ENCODE measurements at places on chromosomes 7 and 10.

GRCh38 chr7:91596287-91596686 lies 284.2 kb downstream of the MTERF1 start:
- DNase-seq = no peak

GRCh38 chr10:22606164-22606614 lies 108.2 kb downstream of the PIP4K2A start:
- DNase-seq = peak; percentile 73

DNA sequence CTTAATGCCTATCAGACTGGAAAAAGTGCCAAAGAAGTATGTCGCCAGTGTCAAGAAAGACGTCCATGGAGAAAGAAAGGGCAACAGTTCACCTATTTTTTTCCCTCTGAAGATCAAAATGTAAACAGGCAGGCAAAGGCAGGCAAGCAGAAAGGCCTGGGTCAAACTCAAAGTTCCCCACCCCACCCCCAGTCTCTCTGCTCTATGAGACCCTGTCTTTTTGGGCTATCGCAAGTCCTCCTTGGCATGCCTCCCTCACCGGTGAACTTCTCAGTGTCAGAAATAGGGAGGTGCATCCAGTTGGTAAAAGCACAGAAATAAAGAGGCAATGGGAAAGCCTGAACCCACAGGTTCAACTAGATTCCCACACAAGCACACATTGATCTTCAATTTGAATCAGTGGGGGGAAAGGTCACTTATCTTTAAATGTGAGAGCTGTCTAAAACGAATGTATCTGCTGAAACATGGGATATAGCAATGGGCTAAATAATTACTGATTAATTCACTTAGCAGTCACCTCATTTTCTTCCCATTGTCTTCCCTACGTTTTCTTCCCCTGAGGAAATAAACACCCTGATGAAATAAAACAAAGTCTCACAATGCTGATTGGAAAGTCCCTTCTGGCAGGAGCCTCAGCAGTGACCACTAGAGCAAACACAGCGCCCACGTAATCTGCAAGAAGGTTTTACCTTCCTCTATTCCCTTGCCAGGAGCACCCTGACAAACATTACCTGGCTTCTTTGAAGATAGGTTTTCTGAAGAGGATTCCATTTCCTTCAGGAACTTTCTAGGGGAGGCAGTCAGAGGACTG lies 31.1 kb downstream of the JAZF1 start:
- DNase-seq = no peak

- DNase-seq = no peak
Measured at GRCh38 chr7:16170671-16171070, 250.7 kb downstream of the CRPPA start.

DNA sequence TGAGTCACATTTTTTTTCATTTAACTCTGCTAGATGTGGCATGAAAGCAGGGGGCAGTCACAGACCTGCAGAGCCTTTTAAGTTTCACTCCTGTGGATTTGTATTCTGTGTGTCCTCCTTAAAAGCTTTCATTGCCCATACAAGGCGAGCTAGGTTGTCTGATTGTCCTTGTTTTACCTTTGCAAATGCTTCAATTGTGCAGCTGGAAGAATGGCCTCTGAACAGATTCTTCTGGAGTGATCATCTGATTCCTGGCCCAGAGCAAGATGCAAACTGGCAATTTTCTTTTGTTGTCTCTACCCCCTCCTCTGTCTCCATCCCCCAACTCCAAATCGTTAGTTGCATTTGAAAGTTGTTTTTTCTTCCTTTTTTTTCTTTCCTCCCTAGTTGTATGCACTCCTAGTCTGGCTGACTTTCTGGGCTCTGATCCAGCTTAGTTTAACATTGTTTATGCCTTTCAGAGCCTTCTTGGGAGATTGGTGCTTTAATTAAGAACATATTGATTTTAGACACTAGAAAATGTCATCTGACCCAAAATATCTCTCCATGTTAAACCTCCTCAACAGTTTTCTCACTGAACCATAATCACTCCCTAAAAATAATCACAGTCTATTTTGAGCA lies 150.2 kb downstream of the REEP3 start:
- DNase-seq = no peak

DNA sequence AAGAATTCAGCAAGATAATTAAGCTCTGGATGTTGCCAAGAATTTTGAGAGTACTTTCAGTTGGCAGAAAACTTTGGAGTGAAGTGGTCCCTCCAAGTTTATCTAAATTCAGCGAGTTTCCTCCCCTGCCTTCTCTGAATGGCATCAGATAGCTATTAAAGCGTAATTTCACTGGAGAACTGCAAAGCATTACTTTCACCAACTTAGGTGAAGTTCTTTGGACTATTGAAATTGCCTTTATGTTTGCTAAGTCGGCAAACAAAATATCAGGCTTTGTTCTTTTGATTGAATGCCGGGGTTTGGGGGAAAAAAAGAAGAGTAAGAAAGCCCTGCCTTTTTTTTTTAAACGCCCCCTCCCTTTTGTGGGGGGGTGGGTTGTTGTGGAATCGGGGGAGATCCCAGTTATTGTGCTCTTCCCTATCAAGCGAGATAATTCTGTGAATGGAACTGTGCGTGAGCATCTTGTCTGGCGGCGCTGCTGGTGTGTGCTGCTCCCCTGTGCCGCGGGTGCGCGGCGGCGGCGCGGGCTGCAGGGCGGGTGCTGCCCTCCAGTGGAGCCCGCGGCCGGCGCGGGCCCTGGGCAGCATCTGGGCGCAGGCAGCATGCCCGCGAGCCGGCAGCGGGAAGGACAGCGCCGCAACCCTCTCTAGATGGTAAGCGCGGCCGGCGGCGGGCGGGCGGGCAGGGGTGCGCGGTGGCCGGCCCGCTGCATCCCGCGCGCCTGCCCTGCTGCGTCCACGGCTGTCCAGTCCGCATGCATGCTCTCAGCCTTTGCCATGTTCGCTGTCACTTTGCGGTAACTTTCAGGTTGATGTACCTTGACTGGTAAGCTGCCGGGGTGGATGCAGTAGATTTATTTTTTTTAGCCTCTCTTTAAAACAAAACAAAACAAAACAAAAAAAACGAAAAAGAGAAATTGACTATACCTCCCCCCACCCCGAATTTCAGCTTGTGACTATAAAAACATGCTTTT lies 176.5 kb downstream of the TCF7L2 start:
- peak; percentile 32 for DNase-seq

DNA sequence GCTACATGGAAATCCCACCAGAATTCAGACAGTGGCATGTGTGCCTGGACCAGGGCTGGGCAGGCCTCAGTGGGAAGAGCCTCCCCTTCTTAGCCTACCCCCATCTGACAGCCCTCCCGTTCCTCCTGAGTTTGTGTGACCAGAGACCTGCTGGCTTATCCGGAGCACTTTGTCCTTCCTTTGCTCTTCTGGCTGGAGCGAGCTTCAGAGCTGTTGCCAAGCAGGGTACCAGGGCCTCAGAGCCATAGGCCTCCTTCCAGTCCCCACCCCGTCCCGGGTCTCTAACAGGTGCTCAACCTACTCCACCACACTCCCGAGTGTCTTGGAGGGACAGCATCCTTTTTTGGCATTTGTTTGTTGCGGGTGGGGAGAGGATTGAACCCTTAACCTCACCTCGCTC lies 26.5 kb upstream of the TRIM8 start:
- no peak for DNase-seq

GRCh38 chr7:43808410-43808809 lies 49.9 kb downstream of the BLVRA start:
- peak; percentile 31 for DNase-seq

DNA sequence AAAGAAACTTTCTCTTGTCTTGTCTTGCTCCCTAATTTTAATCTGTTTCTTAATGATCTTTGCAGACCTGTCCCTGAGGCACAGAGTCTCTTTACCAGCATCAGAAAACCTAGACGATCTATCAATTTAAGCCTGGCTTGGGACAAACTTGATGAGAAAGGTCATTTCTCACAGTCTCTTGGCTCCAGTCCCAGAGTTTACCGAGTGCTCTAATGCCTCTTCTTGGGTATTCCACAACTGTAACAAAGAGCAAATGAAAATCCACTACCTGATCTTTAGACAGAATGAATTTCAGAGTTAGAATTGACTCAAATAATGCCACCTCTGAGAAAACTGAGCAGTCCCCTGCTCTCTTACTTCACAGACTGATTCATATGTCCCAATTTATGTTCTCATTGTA lies 106.4 kb upstream of the DNAJB12 start:
- no peak for DNase-seq

- no peak for DNase-seq
Measured at GRCh38 chr10:89025453-89025852, 34.9 kb downstream of the FAS start.

DNA sequence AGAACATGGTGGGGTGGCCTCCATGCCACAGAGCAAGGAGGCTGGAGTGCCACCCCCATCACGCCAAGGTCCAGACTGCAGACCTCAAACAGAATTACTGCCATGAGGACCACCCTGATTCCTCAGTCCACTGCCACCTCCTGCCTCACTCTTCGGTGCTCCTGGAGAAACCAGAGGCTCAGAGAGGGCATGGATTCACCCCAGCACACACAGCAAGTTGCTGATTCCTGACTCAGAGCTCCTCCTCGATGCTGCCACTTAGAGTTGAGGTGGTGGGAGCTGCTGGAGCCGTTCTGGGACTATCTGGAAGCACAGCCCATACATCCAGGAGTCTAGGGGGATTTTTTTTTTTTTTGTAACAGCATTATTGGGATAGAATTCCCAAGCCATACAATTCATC lies 22.0 kb upstream of the MYL10 start:
- no peak for DNase-seq

DNA sequence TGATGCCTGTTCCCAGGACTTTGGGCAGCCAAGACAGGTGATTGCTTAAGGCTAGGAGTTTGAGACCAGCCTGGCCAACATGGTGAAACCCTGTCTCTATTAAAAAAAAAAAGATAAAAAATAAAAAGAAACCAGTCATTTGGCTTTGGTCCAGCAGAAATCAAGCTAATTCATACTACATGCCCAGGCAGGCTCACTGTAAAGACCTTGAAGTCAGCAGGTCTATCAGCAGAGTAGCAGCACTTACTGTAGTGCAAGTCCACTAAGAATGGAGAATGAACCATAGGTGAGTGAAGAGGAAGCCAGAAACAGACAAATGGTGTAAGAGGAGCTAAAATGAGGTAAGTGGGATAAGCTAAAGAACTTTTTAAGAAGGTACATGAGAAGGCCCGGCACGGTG lies 24.7 kb downstream of the PSPH start:
- no peak for DNase-seq

GRCh38 chr10:11832042-11832441 lies 8.9 kb downstream of the PROSER2 start:
- no peak for DNase-seq
